Spinal cord (tissue), 10 donors: ENCODE measurements at places on chromosomes 4 and X. TPM values are rescaled to one million over a fixed set of nuclear protein-coding genes. Genes with fewer than 3 reads are reported as not detected.

The FOXR2 gene
- total RNA-seq = not detected

The GAGE12J gene
- not detected for total RNA-seq

The MXRA5 gene
- 35.5 TPM for total RNA-seq

The BCOR gene
- 26.7 TPM for total RNA-seq

The FAM53A gene
- 3.3 TPM for total RNA-seq

The F8A3 gene
- total RNA-seq = 0.88 TPM

GRCh38 chr4:80434238-80434637, 98.7 kb downstream of the CFAP299 start:
- DNase-seq = no peak

DNA sequence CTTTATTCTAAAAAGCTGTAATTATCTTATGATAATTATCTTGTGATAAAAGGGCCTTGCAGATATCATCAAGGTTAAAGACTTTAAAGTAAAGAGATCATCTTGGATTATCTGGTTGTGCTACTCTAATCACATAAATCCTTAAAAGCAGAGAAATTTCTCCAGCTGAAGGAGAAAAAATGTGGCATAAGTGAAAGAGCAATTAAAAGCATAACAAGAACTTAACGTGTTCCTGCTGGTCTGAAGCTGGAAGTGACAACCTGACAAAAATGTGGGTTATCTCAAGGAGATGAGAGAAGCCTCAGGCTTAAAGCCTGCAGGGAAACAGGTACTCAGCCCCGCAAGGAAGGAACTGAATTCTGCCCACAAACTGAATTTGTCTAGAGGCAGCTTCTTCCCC, 449.1 kb upstream of the NDST4 start:
- no peak for DNase-seq

GRCh38 chrX:49829016-49829415, at the start of gene PAGE4:
TSS of gene PAGE4 (plus strand) at chrX:49829303. CDS start at chrX:49830429, 1,126 bp downstream.
- no peak for DNase-seq

- DNase-seq = no peak
Observed at GRCh38 chr4:111483375-111484169, 661.7 kb upstream of the FAM241A start.

GRCh38 chrX:435536-436122, 48.9 kb upstream of the PPP2R3B start:
- no peak for DNase-seq

DNA sequence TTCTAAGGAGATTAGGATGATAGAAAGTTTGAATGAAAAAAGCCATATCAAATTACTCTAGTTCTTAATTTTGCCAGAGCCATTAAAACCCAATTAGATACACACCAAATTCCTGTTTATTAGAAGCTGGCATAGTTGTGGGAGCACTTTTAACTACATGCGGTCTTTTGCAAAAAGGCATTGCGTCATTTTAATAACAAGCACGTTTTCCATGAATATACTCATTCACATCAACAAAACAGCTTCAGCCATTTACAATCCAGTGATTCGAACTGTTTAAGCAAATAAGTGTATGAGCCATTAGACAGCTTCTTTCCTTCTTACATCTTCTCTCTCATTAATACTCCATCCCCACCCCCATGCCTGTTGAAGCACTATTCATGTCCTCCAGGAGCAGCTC, 109.5 kb upstream of the EOLA2 start:
- DNase-seq = no peak

GRCh38 chr4:149785696-149786431, 29.8 kb downstream of the IQCM start:
- DNase-seq = no peak

DNA sequence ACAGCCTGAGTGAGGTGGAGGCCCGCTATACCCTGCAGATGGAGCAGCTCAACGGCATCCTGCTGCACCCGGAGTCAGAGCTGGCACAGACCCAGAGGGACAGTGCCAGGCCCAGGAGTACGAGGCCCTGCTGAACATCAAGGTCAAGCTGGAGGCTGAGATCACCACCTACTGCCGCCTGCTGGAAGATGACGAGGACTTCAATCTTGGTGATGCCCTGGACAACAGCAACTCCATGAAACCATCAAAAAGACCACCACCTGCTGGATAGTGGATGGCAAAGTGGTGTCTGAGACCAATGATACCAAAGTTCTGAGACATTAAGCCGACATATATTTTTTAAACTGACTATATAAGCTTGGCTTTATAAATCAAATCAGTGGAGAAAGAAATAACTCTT, 73.3 kb upstream of the HHIP start:
- no peak for DNase-seq

GRCh38 chr4:140250989-140251552, 97.1 kb upstream of the MAML3 start:
- DNase-seq = no peak

DNA sequence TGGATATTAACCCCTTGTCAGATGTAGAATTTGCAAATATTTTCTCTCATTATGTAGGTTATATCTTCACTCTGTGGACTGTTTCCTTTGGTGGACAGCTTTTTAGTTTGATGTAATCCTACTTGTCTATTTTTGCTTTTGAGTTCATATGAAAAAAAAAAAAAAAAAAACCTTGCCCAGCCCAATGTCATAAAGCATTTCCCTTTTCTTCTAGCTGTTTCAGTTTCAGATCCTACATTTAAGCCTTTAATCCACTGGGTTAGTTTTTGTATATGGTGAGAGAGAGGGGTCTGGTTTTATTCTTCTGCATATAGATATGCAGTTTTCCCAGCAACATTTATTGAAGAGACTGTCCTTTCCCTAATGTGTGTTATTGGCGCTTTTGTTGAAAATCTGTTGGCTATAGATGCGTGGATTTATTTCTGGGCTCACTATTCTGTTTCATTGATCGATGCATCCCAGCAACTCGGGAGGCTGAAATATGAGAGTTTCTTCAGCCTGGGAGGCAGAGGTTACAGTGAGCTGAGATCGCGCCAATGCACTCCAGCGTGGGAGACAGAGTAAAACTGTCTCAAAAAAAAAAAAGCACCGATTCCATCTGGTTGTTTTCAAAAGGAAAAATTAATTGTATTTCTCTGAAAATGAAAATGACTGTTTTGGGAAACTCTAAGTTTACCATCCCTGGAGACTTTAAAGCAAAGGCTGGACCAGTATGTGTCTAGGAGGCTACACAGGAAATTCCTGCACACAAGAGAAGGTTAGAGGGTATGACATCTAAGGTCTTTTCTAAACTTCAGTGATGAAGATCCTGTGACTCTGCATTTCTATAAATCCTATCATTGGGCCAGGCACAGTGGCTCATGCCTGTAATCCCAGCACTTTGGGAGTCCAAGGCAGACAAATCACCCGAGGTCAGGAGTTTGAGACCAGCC, 35.6 kb downstream of the STEEP1 start:
- no peak for DNase-seq

DNA sequence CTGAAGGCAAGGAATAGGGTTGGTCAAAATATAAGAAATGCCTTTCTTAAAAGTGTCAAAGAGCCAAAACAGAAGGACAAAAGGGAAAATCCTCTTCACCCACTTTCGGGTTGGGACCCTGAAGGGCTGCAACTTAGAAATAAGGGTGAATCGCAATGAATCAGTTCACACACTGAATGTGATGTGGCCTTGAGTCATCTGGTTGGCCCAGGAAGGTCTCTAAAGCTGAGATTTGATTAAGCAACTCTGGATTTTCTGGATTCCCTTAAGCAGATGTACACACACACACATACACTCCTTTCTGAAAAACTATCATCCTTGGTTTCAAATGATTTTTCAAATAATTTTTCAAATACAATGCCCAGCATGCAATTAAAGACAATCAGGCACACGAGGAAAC, 13.1 kb downstream of the TAB3 start:
- DNase-seq = no peak

GRCh38 chr4:145830699-145831098, 107.9 kb downstream of the ZNF827 start:
- no peak for DNase-seq

- DNase-seq = no peak
Observed at GRCh38 chr4:41943506-41943905, 8.3 kb downstream of the TMEM33 start.

- no peak for DNase-seq
Observed at GRCh38 chrX:153685156-153685536, 2.6 kb upstream of the SLC6A8 start.
